ENCODE measurements at places on chromosomes 11 and 22.

DNA sequence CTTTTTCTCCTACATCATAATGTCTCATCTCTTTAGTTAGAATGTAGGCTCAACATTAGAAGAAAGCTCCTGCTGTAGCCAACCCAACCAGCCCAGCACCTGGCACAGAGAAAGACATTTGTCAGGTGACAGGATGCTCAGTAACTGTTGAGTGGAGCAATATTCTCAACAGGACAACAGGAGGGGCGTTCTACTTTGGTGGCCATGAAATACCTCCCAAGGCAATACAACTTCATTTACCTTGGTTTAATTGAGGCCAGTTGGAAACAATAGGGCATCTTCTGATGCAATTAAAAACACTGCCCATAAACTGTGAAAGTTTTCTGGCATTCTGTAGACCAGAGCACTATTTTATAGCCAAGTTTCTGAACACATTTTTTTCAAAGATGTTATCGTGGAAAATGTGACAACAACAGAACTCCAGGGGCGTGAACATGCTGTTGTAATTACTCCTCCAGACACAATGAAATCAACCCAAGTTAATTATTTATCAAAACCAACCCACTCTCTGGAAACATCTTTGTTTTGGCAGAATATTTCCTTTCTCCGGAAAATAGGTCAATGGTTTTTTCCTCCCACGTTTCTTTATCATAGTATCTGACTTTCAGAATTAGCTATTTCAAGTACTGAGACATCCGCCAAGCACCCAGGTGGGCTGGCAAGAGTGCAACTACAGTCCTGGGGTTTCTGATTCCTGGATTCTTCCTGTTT lies 538.1 kb downstream of the SOX6 start:
- no peak for DNase-seq

DNA sequence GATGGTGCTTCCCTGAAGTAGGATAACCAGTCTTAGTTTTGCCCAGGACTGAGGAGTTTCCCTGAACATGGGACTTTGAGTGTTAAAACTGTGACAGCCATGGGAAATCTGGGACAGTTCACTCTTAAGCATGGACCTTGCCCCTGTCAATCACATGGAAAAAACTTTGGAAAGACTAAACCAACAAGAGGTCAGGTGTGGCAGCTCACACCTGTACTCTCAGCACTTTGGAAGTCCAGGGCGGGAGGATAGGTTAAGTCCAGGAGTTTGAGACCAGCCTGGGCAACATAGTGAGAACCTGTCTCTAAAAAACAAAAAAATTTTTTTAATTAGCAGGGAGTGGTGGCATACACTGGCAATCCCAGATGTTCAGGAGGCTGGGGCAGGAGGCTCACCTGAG lies 3.3 kb upstream of the AMBRA1 start:
- no peak for DNase-seq

GRCh38 chr11:11532574-11532973 lies 89.2 kb downstream of the GALNT18 start:
- no peak for DNase-seq

GRCh38 chr11:73034331-73034730 lies 107.8 kb downstream of the FCHSD2 start:
- DNase-seq, result no peak

DNA sequence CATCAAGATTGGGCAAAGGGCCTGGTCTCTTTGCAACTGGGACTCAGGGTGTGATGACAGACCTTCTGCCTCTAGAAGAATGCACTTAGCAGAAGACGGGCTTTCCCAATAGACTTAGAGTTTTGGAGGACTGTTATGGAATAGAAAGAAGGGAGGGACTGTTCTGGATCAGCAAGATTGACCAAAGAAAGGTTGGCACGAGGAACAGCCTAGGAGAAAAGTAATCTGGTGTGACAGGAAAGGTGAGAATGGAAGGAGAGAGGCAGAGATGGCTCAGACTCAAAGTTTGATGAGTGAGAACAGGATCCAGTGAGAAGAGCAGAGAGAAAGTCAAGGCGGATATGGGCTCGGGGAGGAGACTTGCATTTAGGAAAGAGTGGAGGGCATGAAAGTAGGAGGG lies 23.0 kb upstream of the TMEM45B start:
- no peak for DNase-seq

- no peak for DNase-seq
These were observed 18.4 kb upstream of the CBX6 start for GRCh38 chr22:38890377-38890776.

DNA sequence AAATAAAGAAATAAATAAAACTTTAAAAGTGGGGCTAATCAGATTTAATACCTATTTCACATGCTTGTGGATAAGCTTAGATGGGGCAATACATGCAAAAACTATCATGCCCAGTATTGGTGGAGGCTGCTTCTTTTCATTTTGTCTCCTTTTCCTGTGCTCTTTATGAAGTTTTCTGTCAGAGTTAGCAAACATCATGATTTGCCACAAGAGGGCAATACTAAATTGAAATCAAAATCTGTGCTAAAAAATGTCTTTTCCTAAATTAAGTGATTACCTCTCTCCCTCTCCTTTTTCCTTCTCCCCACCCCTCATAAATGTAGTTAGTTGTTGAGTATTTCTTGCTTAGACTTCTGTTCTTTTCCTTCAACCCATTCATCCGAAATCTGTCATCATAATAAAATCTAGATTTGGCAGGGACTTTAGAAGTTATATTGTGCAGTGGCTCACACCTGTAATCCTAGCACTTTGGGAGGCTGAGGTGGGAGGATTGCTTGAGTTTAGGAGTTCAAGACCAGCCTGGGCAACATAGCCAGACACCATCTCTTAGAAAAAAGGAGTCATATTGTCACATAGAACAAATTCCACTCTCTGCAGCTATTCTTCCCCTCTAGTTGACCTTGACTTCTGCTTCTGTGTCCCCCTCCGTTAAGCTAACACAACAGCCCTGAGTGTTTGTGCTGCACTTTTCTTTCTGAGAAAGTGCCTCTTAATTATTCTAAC lies 4.7 kb upstream of the ARHGAP42 start:
- peak; percentile 50 for DNase-seq

- DNase-seq, result no peak
These were observed 25.6 kb upstream of the SORL1-AS1 start for GRCh38 chr11:121478226-121478894.

DNA sequence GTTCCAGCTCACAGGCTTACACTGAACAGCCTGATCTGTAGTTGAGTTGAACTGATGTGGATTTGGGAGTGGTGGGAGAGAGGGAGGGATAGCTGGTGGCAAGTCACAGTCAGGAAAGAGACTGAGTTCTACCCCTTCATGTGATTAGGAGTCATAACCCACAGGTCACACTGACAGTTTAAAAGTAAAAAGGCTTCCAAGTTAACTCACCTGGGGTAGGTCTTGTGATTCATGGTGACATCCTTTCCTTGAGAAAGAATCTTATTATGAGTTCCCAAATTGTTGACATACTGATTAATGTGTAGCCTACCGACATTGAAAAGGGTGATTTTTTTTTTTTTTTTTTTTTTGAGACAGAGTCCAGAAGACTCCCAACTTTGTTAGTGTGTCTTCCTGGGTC lies 5.4 kb downstream of the IZUMO1R start:
- DNase-seq, result no peak

GRCh38 chr11:61892085-61892370 lies 683 bp upstream of the FADS3 start:
- DNase-seq, result no peak

- no peak for DNase-seq
These were observed 1.9 kb upstream of the NDUFC2 start for GRCh38 chr11:78081583-78081982.

DNA sequence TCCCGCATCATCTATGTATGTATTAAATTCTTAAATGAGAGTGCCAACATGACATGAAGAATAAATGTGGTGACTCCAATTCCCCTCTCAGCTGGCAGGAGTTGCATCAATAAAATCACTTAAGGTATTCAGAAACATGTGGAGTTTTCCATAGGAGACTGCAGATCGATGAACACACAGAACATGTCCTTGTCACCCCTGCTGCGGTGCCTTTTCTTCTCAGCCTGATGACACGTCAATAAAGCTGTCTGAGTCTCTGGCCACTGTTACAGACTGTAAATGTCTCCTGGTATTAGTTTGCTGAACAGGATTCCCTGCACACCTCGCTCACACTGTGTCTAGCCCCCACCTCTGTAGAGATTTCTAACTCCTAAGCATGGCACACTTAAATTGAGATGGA lies 460.5 kb downstream of the LRRC4C start:
- no peak for DNase-seq

DNA sequence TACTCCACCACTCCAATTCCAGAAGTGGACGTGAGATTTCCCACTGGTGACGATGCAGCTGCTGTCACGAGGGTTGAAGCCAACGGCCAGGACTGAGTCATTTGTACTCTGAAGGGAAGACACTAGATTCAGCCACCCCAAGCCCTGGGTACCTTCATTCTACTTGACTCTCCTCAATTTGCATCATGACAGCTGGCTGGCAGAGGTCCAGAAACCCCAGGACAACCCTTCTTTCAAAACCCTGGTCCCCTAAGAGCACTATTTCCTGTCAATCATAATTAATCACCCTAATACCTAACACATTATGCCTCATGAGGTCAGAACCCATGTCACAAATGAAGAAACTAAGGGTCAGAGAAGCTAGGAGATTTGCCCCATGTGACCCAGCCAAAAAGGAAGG lies 4.9 kb downstream of the EML3 start:
- peak; percentile 46 for DNase-seq
